NCI-H460 (cell line): ENCODE measurements at places on chromosomes 11 and 22. TPM values are rescaled to one million over a fixed set of nuclear protein-coding genes. Genes with fewer than 3 reads are reported as not detected.

NPTXR gene
- total RNA-seq: 0.12 and 0.37 TPM in 2 replicates

TRIM29 gene
- not detected in 2 replicates for total RNA-seq

BBOX1 gene
- total RNA-seq: not detected in 2 replicates

PIH1D2 gene
- total RNA-seq: 1.8 and 2.8 TPM in 2 replicates

HBE1 gene
- 0.29 and 1.2 TPM in 2 replicates for total RNA-seq

OR56A1 gene
- total RNA-seq: not detected in 2 replicates

DMC1 gene
- 3.2 and 3.9 TPM in 2 replicates for total RNA-seq

APLNR gene
- total RNA-seq: not detected in 2 replicates

GRIA4 gene
- total RNA-seq: not detected in 2 replicates

ART5 gene
- total RNA-seq: not detected in 2 replicates

PANX2 gene
- 4.2 and 4.7 TPM in 2 replicates for total RNA-seq

RFPL3 gene
- not detected in 2 replicates for total RNA-seq

PHLDA2 gene
- total RNA-seq: 5.6 and 7.7 TPM in 2 replicates

ANO9 gene
- total RNA-seq: 0.12 TPM in 1 of 2 replicates, not detected in the other

NPAS4 gene
- total RNA-seq: not detected in 2 replicates

FAM180B gene
- not detected in 2 replicates for total RNA-seq

ME3 gene
- total RNA-seq: 13.0 and 26.7 TPM in 2 replicates

MUC5AC gene
- total RNA-seq: under 0.01 TPM in 1 of 2 replicates, not detected in the other

ZNF215 gene
- 3.3 and 3.8 TPM in 2 replicates for total RNA-seq

PYGM gene
- 0.54 TPM in 1 of 2 replicates, not detected in the other for total RNA-seq

BTBD18 gene
- not detected in 2 replicates for total RNA-seq

OR5P2 gene
- not detected in 2 replicates for total RNA-seq

CHRM1 gene
- total RNA-seq: not detected in 2 replicates

NXPE1 gene
- not detected in 2 replicates for total RNA-seq

MS4A7 gene
- total RNA-seq: not detected in 2 replicates

VPREB3 gene
- total RNA-seq: not detected in 2 replicates

CASP5 gene
- total RNA-seq: 0.10 and 0.55 TPM in 2 replicates

SHANK2 gene
- total RNA-seq: 5.3 and 6.8 TPM in 2 replicates

P2RX3 gene
- total RNA-seq: not detected in 2 replicates

PATE1 gene
- total RNA-seq: not detected in 2 replicates

SEPTIN3 gene
- 0.35 and 0.45 TPM in 2 replicates for total RNA-seq

C1QTNF5 gene
- total RNA-seq: not detected in 2 replicates

MYBPC3 gene
- total RNA-seq: 0.05 TPM in 1 of 2 replicates, not detected in the other

DBX1 gene
- not detected in 2 replicates for total RNA-seq

NCR3LG1 gene
- total RNA-seq: 9.8 and 11.6 TPM in 2 replicates
